ENCODE measurements at places on chromosomes 5 and 9. TPM values are rescaled to one million over a fixed set of nuclear protein-coding genes. Genes with fewer than 3 reads are reported as not detected.

LIX1 gene
- total RNA-seq: not detected

- DNase-seq: no peak
Observed at GRCh38 chr9:134455537-134455933, 129.3 kb downstream of the RXRA start.

FCHO2 gene
- 8.9 TPM for total RNA-seq

- DNase-seq: no peak
Observed at GRCh38 chr5:151808451-151809169, 36.9 kb downstream of the G3BP1 start.

GMCL2 gene
- not detected for total RNA-seq

- no peak for DNase-seq
Observed at GRCh38 chr5:173391031-173391430, 62.8 kb upstream of the STC2 start.

GRCh38 chr5:148186248-148187003 lies 16.4 kb upstream of the SPINK6 start:
- no peak for DNase-seq

GRCh38 chr5:61071526-61071925 lies 90.7 kb downstream of the SMIM15 start:
- no peak for DNase-seq

GRCh38 chr5:74055486-74056106 lies 429.6 kb downstream of the ARHGEF28 start:
- DNase-seq: peak; percentile 53

DNA sequence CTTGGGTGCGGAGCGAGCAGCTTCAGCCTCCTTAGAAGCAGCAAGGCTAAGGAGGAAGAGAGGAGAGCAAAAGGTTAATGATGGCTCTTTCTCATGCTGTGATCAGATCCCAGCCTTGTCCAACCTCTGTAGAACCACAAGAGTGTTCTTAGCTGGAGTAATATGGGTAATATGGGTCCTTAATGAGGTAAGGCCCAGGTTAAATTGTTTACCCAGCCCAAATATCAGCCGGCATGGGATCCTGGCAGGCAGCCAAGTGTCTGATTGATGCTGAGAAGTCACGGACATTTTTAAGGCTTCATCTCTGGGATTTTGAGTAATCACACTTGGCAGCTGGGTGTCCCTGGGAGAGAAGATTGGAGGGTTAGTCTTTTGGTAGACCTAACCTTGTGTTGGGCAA lies 32.3 kb downstream of the GLRA1 start:
- no peak for DNase-seq

GRCh38 chr5:87113861-87114260 lies 153.8 kb upstream of the RASA1 start:
- peak; percentile 85 for DNase-seq

SPACA9 gene
- total RNA-seq: 1.2 TPM

DNA sequence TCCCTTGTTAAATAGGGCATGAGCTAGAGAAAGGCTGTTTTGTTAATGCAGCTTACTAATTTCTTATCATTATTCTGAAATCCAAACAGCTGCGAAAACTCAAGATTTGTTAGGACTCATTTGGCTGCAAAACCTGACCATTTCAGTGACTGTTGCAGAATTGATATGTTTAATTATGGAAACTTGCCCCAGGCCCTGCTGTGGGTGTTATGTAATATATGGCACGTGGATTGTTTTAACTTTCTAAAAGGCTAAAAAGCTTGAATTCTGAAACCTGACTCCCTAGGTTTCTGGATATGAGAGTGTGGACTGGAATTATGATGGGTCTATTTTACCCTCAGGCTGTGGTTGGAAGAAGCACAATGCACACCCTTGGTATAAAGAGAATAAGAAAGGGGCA lies 4.4 kb downstream of the IL9 start:
- no peak for DNase-seq

C5orf52 gene
- total RNA-seq: not detected

GRCh38 chr5:143217065-143217803 lies 186.3 kb downstream of the NR3C1 start:
- DNase-seq: no peak

DNA sequence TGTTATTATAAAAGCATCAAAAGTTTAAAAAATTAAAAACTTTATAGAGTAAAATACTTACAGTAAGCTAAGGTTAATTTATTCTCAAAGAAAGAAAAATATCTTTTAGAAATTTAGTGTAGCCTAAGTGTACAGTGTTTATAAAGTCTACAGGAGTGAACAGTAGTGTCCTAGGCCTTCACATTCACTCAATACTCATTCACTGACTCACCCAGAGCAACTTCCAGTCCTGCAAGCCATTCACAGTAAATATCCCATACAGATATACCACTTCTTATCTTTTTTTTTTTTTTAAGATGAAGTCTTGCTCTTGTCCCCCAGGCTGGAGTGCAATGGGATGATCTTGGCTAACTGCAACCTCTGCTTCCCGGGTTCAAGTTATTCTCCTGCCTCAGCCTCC lies 73.1 kb upstream of the FST start:
- DNase-seq: peak; percentile 60

SLC22A4 gene
- 4.4 TPM for total RNA-seq

GRCh38 chr9:130078547-130078946 lies 24.8 kb downstream of the GPR107 start:
- DNase-seq: no peak

SLC36A3 gene
- total RNA-seq: not detected

- DNase-seq: no peak
Observed at GRCh38 chr5:63959177-63959982, 2.9 kb downstream of the HTR1A start.

DNA sequence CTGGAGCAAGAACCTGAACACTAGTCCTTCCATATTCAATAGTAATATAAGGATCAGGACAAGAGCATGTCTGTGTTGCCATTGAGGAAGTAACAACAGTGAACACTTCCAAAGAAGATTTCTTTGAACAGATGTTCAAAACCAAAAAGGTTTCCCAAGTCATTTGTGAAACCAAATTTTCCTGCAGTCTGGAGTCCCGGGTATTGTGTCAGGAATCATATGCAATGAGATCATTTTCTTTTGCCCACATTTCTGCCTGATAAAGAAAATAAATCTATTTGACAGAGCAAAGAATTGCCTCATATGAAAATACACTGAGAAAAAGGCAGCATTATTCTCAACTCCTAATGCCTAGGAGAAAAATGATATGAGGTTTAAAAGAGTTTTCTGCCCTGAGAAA lies 151.7 kb downstream of the SNX18 start:
- DNase-seq: peak; percentile 11

- no peak for DNase-seq
Observed at GRCh38 chr5:177222269-177222668, 81.2 kb downstream of the RAB24 start.

GRCh38 chr5:106303911-106304310 lies 1366.8 kb downstream of the EFNA5 start:
- no peak for DNase-seq

DNA sequence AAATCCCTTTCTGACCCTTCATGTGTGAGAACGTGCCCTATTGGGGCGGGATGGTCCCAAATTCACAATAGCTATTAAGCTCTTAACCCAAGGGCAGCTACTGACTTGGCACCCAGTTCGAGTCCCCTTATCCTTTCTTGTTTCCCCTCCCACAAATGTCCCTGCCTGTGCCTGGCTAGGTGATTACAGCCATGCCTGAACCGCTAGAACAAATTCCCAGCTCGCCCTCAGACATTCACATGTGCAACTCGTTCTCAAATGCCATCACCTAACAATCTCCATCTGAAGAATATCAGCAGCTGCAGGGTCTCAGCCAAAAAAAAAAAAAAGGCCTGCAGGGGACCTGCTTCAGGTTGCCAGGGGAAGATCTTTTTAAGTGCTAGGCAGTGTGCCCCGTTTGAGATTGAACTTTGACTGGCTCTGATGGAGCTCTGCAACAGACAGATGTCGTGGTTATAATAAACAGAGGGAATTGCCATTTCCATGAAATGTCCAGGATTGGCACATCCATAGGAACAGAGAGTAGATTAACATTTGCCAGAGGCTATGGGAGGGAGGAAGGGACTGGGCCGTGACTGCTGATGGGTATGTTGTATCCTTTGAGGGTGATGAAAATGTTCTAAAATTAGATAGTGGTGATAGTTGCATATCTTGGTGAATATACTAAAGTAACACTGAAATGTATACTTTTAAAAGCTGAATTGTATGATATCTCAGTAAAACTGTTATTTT lies 347.2 kb upstream of the WWC1 start:
- no peak for DNase-seq

RECK gene
- total RNA-seq: 10.2 TPM

DNA sequence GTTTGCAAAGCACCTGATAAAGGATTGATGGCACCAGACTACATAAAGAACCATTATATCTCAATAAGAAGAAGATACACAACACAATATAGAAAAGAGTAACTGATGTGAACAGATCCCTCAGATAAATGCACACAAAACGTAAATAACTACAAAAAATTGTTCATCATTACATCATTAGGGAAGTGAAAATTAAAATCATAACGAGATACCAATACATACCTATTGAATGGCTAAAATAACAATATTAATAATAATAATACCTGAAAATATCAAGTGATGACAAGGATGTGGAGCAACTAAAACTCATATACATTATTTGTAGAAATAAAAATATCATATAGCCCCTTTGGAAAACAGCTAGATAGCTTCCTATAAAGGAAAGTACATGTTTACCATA lies 469.5 kb downstream of the DMRTA1 start:
- DNase-seq: no peak

- DNase-seq: peak; percentile 43
Observed at GRCh38 chr5:59813761-59814536, 79.6 kb downstream of the PDE4D start.

DNA sequence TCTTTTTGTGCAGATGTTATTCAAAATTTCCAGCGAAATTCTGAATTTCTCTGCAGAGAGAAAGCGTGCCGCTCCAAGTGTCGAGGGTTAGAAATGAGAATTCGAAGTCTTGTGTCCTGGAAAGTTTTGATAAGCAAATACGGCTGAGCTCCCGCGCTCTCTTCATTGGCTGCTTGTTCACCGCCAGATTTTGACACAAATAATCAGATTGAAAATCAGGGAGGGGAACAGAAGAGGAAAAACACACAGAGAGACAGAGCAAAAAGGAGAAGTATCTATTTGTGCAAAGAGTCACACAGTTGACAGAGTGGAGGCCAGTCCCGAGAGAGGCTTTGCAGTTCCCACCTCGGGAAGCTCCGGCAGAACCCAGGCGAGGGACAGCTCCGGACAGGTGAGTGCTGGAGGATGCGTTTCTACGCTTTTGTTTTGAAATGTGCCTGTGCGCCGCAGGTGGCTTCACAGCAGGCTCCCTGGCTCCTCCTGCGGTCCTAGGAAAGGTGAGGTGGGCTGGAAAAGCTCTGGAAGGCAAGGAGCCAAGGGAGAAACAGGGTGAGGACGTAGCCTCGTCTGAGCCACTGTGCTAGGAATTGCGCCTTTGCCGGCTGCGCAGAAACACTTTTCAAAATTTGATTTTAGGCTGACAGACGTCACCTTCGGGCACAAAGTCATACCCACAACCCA lies at the start of gene GFI1B:
TSS of gene GFI1B (plus strand) at position 244 of the 681 bp plus-strand sequence. CDS start 7,985 bp downstream, outside the sequence.
- DNase-seq: no peak

DNA sequence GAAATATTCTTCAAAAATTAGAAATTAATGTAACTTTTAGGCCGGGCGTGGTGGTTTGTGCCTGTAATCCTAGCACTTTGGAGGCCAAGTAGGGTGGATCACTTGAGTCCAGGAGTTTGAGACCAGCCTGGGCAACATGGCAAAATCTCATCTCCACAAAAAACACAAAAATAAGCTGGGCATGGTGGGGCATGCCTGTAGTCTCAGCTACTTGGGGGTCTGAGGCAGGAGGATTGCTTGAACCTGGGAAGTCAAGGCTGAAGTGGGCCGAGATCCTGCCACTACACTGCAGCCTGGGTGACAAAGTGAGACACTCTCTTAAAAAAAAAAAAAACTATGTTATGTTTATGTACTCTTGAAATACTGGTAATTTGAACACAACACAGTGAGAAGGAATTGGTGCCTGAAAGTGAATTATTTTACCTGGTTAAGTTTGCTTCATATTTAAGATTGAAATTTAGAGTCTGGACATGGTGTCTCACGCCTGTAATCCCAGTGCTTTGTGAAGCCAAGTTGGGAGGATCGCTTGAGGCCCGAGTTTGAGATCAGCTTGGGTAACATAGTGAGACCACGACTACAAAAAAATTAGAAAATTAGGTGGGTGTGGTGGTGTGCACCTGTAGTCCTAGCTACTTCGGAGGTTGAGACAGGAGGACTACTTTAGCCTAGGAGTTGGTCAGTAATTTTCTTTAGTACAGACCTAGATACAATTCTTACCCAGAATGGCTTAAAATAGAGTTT lies 15.0 kb downstream of the ARRDC3 start:
- DNase-seq: no peak

PAEP gene
- total RNA-seq: not detected

PDGFRB gene
- total RNA-seq: 113 TPM

- DNase-seq: no peak
Observed at GRCh38 chr5:129569295-129569694, 109.2 kb downstream of the ADAMTS19 start.

DNA sequence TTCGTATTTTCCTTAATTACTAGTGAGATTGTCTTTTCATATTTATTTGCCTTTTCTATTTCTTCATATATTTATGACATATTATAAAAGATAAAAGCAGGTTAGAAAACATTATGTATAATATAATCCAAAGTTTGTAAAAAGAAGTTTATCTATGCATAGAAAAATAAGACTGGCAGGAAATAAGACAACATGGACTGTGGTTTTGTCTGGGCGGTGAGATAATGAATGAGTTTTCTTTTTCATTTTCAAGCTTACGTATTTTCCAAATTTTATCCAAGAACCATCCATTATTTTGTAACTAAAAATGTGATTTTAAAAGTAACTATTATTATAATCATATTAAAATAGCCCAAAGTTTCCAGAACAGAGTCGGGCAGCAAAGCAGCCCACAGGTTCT lies 109.8 kb upstream of the MVB12B start:
- no peak for DNase-seq

DNA sequence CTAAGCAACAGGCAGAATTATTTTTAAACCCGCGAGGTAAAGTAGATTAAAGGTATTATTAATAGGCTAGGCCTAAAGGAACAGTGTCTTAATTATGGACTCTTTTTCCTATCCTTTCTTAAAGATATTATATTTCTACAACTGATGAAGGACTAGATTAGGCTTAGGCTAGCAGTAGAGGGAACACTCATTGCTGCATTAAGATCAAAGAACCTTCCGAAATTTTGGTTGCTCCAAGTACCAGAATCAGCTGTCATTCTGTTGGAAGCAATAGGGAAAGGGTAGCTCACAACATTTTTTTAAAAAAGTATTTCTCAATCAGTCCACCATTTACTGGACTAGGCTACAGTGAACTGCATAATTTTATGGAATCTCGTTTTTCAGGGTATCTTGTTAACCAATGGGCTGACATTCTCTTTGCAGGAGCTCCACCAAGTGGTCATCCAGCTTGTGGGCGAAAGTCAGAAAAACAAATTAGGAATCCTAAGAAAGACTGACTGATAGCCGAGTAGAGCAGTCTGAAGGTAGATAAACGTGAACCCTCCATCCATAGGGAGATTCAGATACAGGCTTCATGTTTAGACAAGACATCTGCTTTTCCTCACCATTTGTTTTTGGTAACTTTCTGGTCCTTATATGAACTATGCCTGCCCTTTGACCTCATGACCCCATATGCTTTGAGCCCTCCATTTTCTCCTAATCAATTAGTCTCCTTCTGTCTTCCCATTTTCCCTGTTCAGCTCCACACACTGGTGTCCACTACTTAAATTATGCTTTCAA lies 103.6 kb upstream of the CHD1 start:
- peak; percentile 65 for DNase-seq

GRCh38 chr9:83629433-83630104 lies 6.6 kb downstream of the IDNK start:
- DNase-seq: no peak
